ENCODE measurements at places on chromosomes 2 and 18.
A peak's percentile ranks its signal among the peaks of the same experiment; 100 is the strongest.

- DNase-seq: no peak
These were observed 1.6 kb upstream of the ARHGEF4 start for GRCh38 chr2:130834931-130835765.

DNA sequence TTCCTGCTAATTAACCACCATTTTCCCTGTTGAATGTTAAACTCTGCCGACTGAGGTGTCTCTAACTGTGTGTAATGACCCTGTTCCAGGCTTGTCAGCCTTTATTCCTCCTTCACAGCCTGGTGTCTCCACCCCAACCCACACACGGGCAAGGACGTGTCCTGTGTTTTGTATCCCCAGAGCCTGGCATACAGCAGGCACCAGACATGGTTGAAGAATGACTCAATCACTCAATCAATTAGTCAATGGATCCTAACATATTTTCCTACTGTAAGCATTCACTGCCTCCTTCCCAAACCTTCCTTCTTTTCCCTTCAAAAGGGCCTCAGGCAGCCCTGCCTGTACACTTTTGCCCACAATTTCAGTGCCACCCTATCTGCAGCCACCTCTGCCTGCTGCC is 2.7 kb upstream of the TNS1 start:
- DNase-seq: no peak

DNA sequence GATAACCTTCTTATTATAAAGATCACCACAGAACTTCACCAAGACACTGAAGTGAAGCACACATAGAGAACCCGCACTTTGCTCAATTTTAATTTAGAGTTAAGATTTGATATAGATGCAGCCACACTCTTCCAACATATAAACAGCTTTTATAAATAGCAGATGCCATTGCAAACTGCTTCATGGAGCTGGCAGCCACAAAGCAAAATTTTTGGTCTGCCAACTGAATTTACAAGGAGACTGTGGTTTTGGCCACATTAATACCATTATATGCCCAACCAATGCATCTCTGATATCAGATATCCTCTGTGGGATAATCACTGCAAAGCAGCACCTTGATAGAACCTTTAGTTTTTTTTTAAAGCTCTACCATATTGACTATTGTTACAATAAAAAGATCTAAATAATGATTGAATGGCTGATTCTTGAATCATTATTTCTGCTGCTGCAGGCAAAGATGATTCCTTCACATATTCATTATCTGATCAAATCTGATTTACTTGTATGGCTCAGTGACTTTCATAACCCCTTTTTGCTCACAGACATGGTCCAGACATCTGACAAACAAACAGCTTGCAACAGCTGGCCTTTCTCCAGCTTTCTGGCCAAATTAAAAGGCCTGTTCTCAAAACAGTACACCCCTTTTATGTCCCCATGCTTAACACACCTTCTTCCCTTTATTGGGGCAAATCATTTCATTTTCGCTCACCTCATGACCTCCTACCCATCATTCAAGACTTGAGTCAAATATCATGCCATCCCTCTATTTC is 88.4 kb downstream of the METTL4 start:
- no peak for DNase-seq

- no peak for DNase-seq
These were observed 249.7 kb upstream of the NCKAP5 start for GRCh38 chr2:133817680-133818566.

DNA sequence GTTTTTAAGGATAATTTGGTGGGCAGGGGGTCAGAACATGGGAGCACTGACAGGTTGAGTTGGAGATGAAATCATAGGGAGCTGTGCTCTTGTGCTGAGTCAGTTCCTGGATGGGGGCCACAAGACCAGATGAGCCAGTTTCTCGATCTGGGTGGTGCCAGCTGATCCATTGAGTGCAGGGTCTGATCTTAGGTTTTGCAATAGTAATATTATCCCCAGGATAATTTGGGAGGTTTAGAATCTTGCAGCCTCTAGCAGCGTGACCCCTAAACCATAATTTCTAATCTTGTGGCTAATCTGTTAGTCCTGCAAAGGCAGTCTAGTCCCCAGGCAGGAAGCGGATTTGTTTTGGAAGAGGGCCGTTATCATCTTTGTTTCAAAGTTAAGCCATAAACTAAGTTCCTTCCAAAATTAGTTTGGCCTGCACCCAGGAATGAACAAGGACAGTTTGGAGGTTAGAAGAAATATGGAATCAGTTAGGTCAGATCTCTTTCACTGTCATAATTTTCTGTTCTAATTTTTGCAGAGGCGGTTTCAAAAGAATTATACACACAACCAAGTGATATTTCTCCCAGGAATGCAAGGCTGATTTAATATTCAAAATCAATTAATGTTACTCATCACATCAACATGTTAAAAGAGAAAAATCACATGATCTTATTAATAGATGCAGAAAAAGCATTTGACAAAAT is 23.0 kb downstream of the DBI start:
- DNase-seq: no peak

DNA sequence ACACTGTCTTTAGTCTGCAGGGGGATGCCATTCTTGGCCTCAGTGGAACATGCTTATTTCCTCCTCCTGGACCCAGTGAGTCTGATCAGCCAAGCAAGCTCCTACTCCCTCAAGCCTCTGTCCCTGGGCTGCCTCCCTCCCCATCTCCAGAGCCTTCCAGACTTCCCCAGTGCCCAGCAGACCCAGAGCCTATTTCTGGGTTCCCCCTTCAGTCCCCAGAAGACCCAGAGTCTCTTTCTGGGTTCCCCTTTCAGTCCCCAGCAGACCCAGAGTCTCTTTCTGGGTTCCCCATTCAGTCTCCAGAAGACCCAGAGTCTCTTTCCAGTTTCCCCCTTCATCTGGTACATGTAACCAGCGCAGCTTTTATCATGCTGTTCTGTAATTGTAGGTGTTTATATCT is 17.0 kb upstream of the PKDCC start:
- DNase-seq: no peak

DNA sequence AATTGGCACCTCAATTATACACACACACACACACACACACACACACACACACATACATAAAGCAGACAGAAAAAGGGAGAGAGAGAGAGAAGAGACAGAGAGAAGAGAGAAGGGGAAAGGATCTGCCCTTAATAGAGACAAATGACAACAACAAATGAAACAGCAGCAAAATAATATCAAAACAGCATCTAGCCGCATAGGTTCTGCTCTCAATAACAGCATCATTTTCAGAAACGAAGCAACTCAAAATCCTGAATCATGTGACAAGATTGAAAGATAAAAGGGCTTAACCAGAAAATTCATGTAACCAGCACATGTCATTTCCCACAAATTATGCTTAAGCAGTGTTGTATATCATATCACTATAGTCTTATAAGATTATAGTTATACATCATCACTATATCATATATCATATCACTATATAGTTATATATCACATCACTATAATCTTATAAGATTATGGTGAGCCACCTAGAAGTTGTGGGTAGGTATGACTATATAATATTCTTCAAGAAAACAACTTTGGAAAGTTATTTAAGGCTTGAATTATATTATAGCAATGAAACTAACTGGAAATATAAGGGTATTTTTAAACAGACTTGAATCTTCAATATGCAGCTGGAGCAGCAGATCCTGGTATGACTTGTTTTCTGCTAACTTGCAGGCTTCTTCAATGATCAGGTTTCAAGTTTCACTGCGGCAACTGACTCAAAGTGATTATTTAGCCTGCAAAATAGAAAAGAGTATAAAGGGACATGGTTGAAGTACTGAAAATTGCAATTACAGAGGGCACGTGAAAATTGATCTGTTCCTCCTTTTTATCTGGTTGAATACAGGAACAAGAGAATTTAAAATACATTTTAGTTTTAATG is 16.1 kb upstream of the VPS54 start:
- DNase-seq: no peak

DNA sequence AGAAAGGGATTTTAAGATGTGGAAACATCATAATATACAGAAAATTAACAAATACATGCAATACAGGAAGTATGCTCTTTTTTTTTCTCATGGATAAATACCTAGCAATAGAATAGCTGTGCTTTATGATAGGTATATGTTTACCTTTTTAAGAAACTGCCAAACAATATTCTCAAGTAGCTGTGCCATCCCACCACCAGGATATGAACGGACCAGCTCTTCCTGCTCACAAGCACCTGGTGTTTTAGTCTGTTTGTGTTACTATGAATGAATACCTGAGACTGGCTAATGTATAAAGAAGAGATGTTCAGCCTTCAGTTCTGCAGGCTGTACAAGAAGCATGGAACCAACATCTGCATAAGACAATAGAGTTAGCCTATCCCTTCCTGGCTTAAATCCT is 19.9 kb upstream of the UGT1A8 start:
- DNase-seq: no peak

GRCh38 chr2:1750933-1751766 is 6.8 kb upstream of the PXDN start:
- peak; percentile 43 for DNase-seq

DNA sequence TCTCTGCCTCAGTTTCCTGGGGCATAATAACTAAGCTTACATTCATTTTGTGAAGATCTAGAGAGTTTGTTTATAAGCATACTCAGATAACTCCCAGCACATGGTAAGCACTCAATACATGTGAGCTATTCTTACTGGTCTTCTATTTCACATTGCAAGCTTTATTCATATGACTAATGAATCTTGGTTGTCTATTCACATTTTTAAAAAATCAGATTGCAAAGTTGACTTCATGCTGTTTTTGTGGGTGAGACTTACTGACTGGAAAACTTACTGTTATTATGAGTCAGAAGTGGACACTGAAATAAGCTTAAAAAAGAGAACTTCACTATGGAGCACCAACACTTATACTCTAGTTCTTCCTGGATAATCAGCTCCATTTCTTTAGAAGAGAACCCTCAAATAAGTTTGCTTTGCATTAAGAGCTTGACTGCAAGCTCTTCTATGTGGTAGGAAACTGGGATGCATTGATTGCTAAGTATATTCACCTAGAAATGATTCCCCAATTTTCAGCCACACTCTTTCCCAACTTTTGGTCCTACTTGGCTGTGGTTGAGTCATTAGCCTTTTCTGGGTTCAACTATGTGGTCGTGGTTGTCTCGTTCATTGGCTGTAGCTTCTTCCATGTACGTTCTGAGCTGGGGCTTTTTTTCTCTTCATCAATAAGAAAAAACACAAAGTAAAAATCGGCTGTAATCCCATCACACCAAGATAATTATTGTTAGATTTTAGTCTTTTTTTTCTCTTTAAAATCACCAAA is 29.5 kb upstream of the RBMS1 start:
- no peak for DNase-seq

DNA sequence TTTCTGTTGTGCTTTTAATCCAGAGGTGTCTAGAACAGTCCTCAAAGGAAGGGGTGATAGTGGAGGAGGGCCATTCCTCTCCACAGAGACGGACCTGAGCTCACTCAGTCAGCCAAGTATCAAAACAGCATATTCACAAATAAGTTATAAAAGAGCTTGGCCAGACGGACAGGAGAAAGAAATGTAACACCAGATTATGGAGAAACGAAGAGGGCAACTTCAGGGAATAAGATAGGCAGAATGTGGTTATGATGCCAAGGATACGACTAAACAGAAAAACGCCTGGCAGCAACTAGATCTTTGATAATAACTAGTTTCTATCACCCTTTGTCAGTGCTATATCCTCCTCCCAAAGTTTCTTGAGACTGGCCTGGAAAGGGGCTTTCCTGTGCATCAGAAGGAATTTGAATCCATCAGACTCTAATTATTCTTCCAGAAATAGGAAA is 42.5 kb downstream of the MAP4K3 start:
- DNase-seq: no peak

DNA sequence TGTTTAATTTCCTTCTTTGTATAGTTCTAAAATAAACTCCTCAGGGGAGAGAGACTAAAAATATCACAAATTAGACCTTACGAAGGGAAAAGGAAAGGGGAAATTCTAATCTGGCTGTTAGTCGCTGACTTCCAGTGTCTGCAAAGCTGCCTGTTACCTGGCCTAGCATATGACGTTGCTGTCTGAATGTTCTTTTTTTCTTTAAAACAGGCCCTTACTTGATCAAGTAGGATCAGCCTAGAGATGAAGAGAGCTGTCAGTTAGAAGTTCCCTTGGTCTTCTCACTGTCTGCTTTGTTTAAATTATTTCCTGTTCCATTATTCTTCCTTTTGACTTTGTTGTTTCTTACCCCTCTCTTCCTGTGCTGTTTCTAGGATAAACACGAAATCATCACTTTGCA is 11.2 kb downstream of the NCK2 start:
- no peak for DNase-seq

GRCh38 chr18:58025733-58026132 is 18.3 kb upstream of the NEDD4L start:
- no peak for DNase-seq

GRCh38 chr2:39243469-39244123 is at the start of gene CDKL4:
CDKL4 (minus strand) TSS chr2:39243970.
- no peak for DNase-seq

GRCh38 chr2:96684883-96685576 is 42.5 kb downstream of the FER1L5 start:
- no peak for DNase-seq

- no peak for DNase-seq
These were observed 83.1 kb downstream of the CRACDL start for GRCh38 chr2:98852932-98853331.

- no peak for DNase-seq
These were observed 861.8 kb downstream of the TRIB2 start for GRCh38 chr2:13578547-13578946.

GRCh38 chr2:688504-689076 is 11.4 kb upstream of the TMEM18 start:
- DNase-seq: no peak

- DNase-seq: no peak
These were observed 5.2 kb downstream of the TMEM127 start for GRCh38 chr2:96260387-96261260.

GRCh38 chr2:188293601-188294351 is 2.1 kb downstream of the GULP1 start:
- no peak for DNase-seq

- DNase-seq: no peak
These were observed 146.6 kb upstream of the CCDC68 start for GRCh38 chr18:55105873-55106272.
